Esophagus squamous epithelium (tissue), 5 donors: ENCODE measurements at places on chromosomes 6 and 20.

- DNase-seq: no peak
Measured at GRCh38 chr20:3783068-3783489, 1.8 kb upstream of the SPEF1 start.

DNA sequence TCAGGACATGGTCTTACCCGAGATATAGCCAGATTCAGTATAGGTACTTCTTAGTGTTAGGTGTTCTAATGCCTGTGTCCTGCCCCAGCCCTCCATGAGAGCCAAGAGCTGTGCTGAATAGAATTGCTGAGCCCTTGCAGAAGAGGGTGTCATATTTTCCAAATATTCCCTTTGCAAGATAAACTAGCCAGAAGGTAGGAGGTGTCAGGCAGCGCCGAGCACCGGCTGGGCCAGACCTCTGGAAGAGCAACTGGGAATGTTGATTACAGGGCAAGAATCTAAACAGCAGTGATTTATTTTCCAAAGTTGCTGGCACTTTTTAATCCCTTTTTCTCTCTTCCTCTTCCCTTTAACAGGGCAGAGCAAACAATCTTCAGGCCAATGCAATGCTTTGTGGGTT lies 37.1 kb upstream of the EZR start:
- DNase-seq: no peak

- no peak for DNase-seq
Measured at GRCh38 chr6:161891542-161891941, 617.7 kb upstream of the AGPAT4 start.

- no peak for DNase-seq
Measured at GRCh38 chr6:129032602-129033001, 149.7 kb downstream of the LAMA2 start.

DNA sequence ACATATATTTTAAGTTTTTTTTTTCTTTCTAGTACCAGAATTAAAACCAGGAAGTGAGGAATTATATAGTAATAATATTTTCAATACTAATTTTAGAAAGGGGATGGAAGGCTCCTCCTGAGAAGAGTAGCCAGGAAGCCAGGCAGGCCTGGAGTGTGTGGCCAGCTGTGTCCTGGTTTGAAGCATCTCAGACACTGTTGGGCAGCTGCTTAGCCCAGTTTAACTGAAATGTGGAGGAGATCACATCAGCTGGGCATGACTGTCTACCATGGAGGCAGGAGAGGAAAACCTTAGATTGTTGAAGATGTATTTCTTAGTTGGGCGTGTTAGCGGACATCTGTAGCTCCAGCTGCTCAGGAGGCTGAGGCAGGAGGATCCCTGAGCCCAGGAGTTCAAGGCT lies 142.2 kb downstream of the ARID1B start:
- no peak for DNase-seq
